ENCODE measurements at places on chromosomes 4 and X.

- no peak for DNase-seq
Observed at GRCh38 chrX:47578692-47579091, 3.5 kb upstream of the TIMP1 start.

DNA sequence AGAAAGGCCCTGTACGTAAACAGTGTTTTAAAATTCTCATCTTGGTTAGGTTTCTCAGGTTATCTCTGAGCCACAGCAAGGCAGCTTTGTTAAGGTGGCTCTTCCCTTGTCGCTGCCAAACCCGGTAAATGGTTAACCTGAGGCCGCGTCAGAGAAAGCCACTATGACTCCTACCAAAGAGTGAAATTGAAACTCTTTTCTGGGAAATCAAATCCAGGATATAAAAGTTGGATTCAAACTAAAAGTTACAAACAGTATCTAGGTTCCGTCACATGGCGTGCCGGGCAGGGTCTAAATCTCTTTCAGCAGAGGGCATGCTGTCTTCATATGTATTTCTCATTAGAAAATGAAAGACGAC lies 433 bp downstream of the MMAA start:
- peak; percentile 18 for DNase-seq

DNA sequence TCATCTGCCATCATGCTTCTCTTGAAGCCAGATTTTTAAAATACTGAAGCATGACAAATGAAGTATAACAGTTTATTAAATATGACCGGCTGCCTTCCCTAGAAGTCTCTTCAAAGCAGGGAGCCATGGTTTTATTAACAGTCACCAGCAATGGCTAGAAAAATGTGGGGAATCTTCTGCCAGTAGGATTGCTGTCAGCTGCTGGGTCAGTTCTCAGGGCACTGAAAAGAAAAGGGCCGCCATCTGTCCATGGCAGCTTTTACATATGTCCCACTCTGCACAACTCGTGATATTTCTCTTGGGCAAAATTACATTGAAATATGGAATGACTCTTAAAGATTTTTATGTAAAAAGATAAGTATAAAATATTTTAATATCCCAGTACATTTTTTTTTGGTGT lies 2.8 kb downstream of the CCNG2 start:
- no peak for DNase-seq

- DNase-seq = no peak
Observed at GRCh38 chrX:119682019-119682989, 10.7 kb downstream of the SEPTIN6 start.

- no peak for DNase-seq
Observed at GRCh38 chr4:60934566-60935295, 265.4 kb upstream of the ADGRL3 start.

DNA sequence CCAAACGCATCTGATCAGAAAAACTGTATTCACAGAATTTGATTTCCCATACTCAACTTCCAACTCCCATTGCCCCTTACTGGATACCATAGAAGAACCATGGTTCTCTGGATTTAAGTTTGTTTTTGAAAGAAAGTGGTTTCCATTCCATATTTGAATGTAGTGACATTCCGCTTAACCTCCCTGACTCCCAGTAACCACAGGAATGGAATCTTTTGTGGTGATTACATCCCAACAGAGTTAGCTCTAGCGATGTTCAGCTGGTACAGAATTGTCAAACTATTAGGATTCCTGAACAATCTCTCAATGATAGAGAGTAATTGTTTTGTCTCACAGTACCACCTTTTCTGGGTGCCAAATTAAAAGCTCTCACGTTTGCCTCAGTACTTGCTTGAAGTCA lies 1.7 kb downstream of the NUDT10 start:
- no peak for DNase-seq

DNA sequence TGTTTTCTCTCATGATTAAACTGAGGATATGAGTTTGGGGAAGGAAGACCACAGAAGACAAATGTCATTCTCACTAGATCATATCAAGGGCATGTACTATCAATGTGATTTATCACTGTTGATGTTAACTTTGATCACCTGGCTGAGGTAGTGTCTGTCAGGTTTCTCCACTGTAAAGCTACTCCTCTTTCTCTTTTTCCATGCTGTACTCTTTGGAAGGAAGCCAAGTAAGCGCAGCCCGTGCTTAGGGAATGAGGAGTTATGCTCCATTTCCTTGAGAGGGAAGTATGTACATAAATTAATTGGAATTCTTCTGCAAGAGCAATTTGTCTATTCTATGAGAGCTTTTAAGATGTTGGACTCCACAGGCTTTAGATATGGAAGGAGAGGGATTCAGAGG lies 4.0 kb upstream of the KANTR start:
- no peak for DNase-seq

GRCh38 chr4:25161593-25161950 lies 1.3 kb upstream of the SEPSECS start:
- no peak for DNase-seq

Measured in right cardiac atrium (tissue), 5 donors.